Activated CD4-positive, alpha-beta memory T cell treated with anti-CD3 and anti-CD28 coated beads for 36 hours (primary cell): ENCODE measurements at places on chromosomes 5 and 9. TPM values are rescaled to one million over a fixed set of nuclear protein-coding genes. Genes with fewer than 3 reads are reported as not detected.

F2RL1 gene
- 2.9 TPM for total RNA-seq

LYSMD3 gene
- 12.6 TPM for total RNA-seq

EFNA5 gene
- total RNA-seq, result not detected

PCDHA5 gene
- not detected for total RNA-seq

FOXD4L6 gene
- not detected for total RNA-seq

TMEM252 gene
- total RNA-seq, result not detected

ORM2 gene
- not detected for total RNA-seq

NSA2 gene
- 98.0 TPM for total RNA-seq

INIP gene
- 37.8 TPM for total RNA-seq

SOWAHA gene
- total RNA-seq, result not detected

FAM120A gene
- 124 TPM for total RNA-seq

PALM2AKAP2 gene
- total RNA-seq, result not detected

FRMD3 gene
- total RNA-seq, result 0.27 TPM

- DNase-seq, result no peak
Measured at GRCh38 chr5:149956685-149957084, 3.9 kb upstream of the SLC26A2 start.

DNA sequence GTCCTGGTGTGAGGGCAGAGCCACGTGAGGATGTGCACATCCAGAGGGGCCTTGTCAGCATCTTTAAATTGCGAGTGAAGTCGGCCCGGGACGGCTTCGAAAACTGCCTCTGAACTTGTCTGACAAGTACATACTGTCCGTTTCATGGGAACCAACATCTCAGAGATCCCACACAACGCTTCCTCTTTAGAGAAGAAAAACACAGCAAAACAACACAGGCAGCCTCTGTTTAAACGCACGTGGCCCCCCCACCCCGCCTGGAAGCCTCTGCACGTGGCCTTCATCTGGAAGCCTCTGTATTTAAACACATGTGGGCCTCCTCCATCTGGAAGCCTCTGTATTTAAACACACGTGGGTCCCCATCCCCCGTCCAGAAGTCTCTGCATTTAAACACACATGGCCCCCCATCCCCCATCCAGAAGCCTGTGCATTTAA lies 29.2 kb downstream of the CEP72 start:
- no peak for DNase-seq

- DNase-seq, result no peak
Measured at GRCh38 chr5:44907396-44907795, 98.6 kb downstream of the MRPS30 start.

DNA sequence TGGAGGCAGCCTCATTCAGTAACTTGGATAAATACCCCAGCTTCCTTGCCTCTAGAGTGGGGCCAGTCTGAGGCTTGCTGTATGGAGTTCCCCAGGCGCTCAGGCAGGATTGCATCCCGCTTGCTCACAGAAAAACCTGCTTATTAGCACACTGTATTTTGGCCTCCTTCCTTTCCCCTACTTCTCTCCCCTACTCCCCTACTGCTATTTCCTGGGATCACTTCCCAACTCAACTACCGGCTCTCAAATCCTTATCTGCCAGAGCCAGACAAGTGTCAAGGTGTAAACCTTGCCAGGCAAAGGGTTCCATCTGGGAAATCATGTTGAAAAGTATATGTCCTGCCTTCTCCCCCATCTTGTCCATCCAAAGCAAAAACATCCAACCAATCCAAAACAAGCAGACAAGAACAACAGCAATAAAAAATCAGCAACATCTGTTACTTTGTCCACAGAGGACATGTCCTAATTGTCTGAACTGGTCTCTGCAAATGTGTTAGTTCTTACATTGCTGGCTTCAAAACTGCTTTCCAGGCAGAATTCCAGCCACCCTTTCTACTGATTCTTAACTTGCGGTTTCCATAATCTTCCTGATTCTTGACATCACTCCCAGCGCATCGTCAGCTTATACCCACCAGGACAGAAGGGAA lies 164.1 kb upstream of the SEMA6A start:
- DNase-seq, result no peak

DNA sequence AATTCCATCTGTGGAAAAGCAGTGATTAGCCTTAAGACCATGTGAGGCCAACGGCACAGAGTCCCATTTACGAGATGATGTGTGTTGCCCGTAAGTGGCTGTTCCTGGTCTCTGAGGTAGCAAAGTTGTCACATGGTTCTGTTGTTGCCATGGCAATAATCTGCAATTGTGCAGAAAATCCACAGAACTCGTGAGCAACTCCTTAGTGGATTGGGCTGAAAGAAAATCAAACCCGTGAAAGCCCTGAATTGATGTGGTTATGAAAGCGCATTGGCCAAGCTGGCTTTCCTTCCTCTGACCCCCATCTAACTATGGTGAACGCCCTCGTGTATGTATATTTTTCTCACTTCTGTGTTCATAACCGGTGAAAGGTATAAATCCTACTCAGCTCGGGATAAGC lies 614.7 kb downstream of the EBF1 start:
- no peak for DNase-seq

DNA sequence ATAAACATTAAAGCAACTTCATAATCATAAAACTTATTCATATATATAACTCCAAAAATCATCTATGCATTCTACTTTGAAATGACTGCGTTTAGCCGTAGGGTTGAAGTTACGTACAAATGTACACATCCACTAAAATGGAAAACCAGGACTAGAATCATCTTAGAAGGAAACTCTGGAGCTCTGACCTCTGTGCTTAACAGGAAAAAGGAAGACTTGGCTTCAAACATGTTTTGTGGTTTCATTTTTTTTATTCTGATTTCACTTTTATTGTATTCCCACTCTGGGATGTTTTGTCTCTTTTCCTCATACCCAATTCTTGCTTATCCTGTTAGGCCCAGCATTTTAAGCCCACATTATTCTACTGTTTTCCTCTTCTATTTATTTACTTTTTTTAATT lies 44.9 kb downstream of the GRAMD2B start:
- no peak for DNase-seq

GRCh38 chr5:87076931-87077330 lies 190.8 kb upstream of the RASA1 start:
- DNase-seq, result no peak

GRCh38 chr5:127492854-127493738 lies 24.3 kb upstream of the PRRC1 start:
- DNase-seq, result no peak

GRCh38 chr9:114666851-114667250 lies 9.2 kb upstream of the TEX53 start:
- DNase-seq, result peak; percentile 54

- DNase-seq, result no peak
Measured at GRCh38 chr5:114018186-114018585, 343.7 kb upstream of the KCNN2 start.

- DNase-seq, result no peak
Measured at GRCh38 chr5:32413466-32414263, 30.9 kb downstream of the ZFR start.

- DNase-seq, result no peak
Measured at GRCh38 chr5:59104400-59105127, 521.7 kb downstream of the RAB3C start.

GRCh38 chr5:66249920-66250319 lies 105.8 kb downstream of the SREK1 start:
- DNase-seq, result no peak

GRCh38 chr9:134595014-134595413 lies 46.6 kb upstream of the COL5A1 start:
- DNase-seq, result no peak

- DNase-seq, result no peak
Measured at GRCh38 chr9:3268223-3268622, 257.6 kb downstream of the RFX3 start.

DNA sequence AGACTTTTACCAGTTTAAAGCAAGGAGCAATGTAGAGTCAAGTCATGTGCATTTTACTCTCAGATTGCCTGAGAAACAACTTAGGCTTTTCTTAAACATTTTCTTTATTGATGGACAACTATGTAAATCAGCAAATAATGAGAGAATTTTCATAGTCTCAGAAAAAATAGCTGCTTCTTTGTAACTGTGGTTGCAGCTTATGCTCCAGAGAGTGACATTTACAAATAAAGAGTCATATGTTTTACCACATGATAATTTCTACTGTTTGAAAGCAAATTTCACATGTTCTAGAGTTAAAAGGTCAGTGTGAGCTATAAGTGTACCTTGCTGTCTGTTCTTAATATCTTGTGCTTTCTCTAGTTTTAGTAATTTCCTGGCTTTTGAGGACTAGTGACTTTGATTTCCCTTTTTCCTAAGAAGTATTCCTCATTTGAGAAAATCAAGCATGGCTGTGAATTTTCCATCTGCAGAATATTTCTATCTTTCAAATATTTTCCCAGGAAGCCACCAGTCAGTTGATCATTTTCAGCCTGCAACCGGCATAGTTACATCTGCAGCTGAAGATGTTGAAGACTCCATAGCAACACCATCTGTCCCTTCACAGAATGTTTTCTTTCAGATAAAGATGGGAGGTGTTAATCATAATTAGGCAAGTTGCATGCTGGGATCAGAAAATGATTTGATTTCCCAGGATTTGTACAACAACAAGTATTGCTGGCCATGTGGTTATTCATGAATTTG lies 229.9 kb downstream of the SGCD start:
- no peak for DNase-seq

GRCh38 chr9:2764353-2764752 lies 47.0 kb downstream of the KCNV2 start:
- peak; percentile 33 for DNase-seq

GRCh38 chr5:171651102-171651501 lies 134.5 kb upstream of the SMIM23 start:
- no peak for DNase-seq

DNA sequence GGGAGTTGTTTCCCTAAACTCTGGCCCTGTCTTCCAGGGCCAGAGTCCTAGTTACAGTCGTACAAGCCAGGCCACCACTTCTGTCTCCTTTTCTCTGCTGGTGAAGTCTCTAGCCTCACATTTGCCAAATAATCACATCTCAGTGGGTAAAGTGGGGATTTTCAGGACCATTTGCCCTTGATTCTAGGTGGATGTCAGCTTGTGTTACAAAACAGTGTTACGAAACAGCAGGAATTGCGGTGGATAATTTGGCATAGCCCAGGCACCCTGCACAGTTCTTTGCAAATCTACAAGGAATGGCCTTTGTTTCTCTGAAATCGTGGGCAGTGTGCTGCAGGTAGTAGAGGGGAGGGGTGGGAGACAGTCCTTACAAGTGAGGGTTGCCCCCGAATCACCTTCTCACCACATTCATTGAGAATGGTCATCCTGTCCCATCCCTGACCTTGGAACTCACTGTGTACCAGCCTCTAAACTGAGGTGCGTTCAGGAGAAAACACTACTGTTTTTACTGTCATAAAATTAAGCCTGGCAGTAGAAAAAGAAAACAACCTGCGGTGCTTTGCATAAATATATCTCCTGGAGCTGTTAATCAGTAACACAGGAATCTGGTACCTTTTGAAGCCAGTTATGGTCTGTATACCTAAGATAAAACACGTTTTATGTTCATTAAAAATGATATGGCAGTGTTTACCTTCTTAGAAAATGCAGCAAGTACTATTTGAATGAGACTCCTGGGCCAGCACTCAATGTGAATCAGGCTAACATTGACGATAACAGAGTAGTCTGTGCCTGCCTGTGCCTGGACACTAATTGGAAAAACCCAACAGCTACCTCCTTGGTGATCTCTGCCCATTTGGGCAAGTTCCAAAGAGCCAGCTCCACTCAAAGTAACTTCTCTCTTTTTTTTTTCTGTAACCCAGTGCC lies 44.3 kb downstream of the CYSTM1 start:
- no peak for DNase-seq

GRCh38 chr5:122559676-122560075 lies 215.2 kb upstream of the SNX2 start:
- DNase-seq, result no peak

GRCh38 chr5:137627706-137628105 lies 108.2 kb downstream of the KLHL3 start:
- DNase-seq, result no peak

DNA sequence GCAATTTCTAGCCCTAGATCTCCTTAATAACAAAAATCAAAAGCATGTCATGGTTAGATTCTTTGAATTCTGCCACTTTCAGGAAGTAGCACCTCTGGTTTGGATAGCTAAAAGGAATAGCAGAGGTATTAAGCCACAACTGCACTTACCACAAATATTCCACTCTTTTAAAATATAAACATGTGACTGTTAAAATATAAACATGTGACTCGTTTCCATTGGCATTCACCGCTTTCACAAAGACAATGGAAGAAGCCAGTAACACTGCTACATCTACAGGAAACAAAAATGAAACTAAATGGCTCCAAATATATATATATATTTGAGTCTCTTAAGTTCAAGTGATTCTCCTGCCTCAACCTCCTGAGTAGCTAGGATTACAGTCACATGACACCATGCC lies 222.9 kb downstream of the ARL15 start:
- DNase-seq, result no peak

GRCh38 chr9:98860871-98861293 lies 53.4 kb downstream of the GALNT12 start:
- no peak for DNase-seq

GRCh38 chr9:20702570-20702969 lies 18.5 kb downstream of the FOCAD start:
- DNase-seq, result no peak

DNA sequence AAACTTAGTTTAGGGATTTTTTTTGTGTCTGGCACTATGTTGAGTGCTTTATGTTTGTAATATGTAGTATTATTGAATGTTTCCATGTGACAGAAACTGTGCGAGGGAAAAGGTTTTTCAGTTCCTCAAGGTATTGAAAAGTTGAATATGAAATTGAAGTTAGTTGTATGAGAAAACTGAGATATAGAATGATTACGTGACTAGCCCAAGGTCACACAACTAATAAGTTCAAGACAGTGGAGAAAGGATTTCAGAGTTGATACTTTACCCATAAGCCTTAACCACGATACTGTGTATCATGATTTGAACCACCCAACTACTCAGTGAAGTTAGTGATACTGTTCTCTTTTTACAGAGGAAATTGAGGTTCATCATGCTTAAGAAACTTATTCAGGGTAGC lies 5.7 kb downstream of the NIPBL start:
- no peak for DNase-seq

GRCh38 chr9:125524583-125525355 lies 182.2 kb downstream of the MAPKAP1 start:
- no peak for DNase-seq
